ENCODE measurements at places on chromosomes 6 and 20.
A peak's percentile ranks its signal among the peaks of the same experiment; 100 is the strongest.

DNA sequence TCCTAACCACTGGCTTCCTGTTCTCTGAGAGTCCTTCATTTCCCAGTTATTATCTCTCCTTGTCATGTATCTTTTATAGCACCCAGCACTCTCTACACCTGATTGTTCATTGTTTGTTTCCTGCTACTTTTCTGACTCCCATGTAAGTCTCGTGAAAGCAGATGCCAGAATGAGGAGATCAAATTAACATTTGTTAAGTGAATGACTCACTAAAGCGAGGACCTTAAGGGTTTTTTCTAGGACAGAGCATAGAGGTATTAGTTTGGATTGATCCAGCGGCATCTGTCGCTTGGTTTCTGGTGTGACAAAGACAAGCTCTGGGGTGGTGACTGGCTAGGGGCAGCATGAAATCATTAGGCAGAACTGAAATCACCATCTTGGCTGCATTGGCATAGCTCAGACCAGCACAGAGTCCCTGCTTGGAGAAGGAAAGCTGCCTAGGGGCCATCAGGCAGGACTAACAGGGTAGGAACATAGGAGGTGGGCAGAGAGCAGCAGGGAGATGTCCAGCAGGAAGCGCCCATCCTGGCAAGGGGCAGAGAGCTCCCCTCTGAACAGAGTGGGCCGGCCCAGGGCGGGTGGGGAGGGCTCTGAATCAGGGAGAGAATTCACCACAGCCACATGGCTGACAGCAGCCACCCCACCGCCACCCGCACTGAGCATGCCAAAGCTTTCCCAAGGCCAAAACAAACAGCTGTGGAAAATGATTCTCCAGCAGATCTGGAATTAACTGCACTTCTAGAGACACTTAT lies 97.1 kb upstream of the CEP85L start:
- no peak for DNase-seq

- no peak for DNase-seq
Observed at GRCh38 chr20:5077761-5078387, 41.9 kb downstream of the PCNA start.

GRCh38 chr6:7108196-7108963 lies 619 bp downstream of the RREB1 start:
- peak; percentile 71 for DNase-seq

GRCh38 chr6:48757661-48758060 lies 646.7 kb upstream of the PTCHD4 start:
- no peak for DNase-seq

- no peak for DNase-seq
Observed at GRCh38 chr6:80363501-80364122, 257.1 kb downstream of the BCKDHB start.

GRCh38 chr20:5844063-5844681 lies 94.0 kb downstream of the SHLD1 start:
- DNase-seq = peak; percentile 59

DNA sequence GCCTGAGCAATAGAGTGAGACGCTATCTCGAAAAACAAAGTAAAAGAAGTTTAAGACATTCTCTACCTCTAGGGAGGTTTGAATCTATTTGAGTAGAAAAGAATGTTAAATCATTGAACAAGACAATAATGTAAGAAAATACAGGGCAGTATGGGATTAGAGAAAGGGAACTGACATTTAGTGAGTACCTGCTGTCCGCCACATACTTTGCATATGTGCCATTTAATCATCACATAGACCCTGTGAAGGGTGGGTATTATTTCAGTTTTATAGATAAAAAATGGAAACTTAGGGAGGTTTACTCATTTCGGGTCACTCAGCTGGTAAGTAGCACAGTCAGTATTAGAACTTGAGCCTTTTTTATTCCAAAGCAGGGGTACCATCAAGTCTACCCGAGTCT lies 31.4 kb downstream of the STK4 start:
- no peak for DNase-seq

GRCh38 chr6:45514454-45515230 lies 136.9 kb upstream of the SUPT3H start:
- peak; percentile 7 for DNase-seq

GRCh38 chr6:30845183-30845582 lies 39.1 kb upstream of the DDR1 start:
- DNase-seq = no peak

- DNase-seq = no peak
Observed at GRCh38 chr6:41463062-41463930, 82.9 kb upstream of the FOXP4 start.

DNA sequence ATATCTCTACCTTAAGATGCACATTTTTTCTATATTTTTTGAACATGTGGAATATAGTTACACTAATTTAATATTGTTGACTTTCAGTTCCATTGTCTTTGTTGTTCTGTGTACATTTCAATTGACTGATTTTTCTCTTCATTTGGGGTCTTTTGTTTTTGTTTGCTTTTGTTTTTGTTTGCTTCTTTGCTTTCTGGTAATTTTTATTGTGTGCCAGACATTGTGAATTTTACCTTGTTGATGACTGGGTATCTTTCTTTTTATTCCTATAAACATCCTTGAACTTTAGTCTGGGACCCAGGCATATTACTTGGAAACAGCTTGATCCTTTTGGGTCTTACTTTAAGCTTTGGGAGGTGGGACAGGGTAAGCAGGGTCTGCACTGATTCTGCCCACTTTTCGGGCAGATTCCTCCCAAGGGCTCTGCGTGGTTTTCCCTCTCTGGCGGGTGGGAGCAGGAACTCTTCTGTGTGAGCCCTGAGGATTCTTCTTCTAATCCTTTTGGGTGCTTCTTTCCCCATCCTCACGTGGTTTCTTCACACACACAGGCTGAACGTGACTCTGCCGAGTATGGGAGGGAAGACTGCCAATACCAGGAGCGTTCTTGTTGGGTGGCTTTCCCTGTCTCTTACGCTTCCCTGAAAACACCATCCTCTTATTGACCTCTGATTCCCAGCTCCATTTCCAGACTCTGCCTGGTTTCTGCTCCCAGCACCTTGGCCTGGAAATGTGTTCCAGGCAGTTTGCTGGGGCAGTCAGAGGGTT lies 200.5 kb downstream of the ARID1B start:
- DNase-seq = no peak

DNA sequence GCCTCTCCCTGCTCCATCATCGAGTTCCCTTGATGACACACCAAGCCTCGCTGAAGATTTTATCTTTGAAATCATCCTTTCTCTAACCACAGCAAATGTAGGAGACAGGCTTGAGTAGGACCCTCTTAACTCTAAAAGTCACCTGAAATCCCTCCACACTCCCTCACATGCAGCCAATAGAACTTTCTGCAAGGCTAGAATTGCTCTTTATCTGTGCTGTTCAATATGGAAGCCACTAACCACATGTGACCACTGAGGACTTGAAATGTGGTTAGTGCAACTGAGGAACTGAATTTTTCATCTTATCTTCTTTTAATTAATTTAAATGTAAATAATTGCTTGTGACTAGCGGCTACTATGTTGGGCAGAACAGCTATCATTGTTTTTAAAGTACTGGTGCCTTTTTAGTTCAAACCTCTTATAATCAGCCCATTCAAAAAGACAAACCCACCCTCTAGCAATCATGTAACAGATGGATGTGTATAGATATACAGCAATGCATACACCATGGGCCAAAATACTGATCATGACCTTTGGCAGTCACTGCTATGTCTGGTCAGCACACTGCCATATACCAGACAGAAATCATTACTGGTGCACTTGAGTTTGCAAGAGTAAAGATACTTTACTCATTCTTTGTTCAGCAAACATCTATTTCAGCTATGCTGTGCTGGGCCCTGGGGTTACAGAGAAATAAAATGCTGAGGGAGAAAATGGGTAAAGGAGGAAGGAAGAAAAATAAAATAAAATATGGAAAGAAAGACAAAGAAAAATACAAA lies 50.0 kb downstream of the GFOD1 start:
- DNase-seq = no peak

DNA sequence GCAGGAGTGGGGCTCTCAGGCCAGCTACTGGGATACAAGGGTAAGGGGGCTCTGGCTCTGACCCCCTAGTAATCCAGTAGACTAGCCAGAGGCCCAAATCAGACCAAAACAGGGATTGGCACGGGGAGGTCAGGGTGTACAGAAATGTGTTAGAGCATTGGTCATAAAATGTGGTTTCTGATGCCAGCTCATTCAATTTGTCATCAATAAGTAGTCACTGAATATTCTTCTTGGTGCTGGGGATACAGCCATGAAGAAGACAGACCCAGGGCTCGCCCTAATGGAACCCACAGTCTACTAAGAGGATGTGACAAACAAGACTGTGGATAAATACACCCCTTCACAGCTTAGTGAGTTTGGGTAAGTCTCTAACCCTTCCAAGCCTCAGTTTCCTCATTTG lies 11.1 kb downstream of the MAP1LC3A start:
- DNase-seq = no peak

- DNase-seq = peak; percentile 4
Observed at GRCh38 chr6:20746024-20746423, 211.8 kb downstream of the CDKAL1 start.

DNA sequence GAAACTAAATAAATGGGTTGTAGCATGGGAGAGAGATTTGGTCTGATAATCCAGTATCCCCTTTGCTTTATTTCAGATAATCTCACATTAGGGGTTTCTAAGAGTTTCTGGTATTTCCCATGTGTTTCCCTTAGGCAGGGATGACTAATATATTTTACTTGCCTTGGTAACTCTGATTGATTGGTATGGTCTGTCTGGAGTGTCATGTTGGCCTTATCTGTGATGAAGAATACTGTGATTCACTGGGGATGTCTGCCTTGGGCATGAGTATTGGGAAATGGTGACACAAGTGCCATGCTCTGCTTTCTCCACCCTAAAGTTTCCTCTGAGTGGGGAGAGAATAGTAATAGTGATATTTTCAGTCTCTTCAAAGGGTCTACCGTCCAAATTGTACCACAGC lies 10.1 kb downstream of the SLC22A2 start:
- peak; percentile 55 for DNase-seq

- no peak for DNase-seq
Observed at GRCh38 chr6:77440206-77440976, 22.9 kb downstream of the HTR1B start.

- DNase-seq = peak; percentile 45
Observed at GRCh38 chr6:153058291-153058690, 55.8 kb upstream of the MTRF1L start.

GRCh38 chr6:148898376-148899014 lies 151.7 kb downstream of the UST start:
- no peak for DNase-seq

- no peak for DNase-seq
Observed at GRCh38 chr20:45037050-45037449, 63.9 kb downstream of the KCNS1 start.

DNA sequence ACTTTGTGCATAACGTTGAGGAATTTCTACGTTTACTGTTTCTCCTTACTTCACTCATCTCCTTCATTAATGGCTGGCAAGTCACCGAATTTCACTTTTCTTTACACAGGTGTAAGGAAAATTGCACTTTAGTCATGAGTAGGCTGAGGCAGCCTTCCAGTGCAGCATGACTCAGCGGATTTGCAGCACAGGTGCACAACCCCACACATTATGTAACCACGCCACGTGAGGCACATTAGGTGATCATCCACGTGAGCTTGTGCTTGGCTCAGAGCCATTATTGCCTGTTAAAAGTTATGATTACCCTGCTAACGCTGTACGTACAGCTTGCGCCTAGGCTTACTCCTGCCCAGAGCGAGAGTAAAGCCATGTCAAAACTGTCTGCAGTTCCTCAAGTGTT lies 158.8 kb downstream of the NKAIN2 start:
- peak; percentile 34 for DNase-seq

DNA sequence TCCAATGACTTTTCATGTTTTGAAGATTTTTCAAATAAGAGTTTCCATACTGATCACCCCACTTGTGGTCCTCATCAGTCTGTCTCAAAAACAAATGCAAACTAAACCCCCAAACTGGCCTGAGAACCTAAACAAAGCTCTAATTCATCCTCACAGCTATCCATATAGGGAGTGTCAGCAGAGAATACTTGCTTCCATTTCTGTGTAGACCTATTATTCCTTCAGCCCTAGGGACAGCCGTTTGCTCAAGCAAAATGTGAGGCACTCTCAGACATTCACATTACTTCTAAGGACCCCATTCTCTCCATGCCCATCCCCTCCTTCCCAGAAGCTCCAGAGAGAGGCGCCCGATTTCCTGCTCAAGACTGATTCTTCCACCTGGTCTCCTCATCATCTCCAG lies 24.6 kb downstream of the DNAAF9 start:
- no peak for DNase-seq

GRCh38 chr6:137271245-137272183 lies 52.3 kb upstream of the IFNGR1 start:
- peak; percentile 37 for DNase-seq

GRCh38 chr6:18990059-18990978 lies 603.2 kb downstream of the RNF144B start:
- DNase-seq = peak; percentile 32

GRCh38 chr6:7776509-7776908 lies 50.6 kb downstream of the BMP6 start:
- no peak for DNase-seq

GRCh38 chr6:11616200-11616611 lies 78.7 kb downstream of the TMEM170B start:
- DNase-seq = no peak

Measured in Caki2 (cell line).